ENCODE measurements at places on chromosomes 5 and 9.

DNA sequence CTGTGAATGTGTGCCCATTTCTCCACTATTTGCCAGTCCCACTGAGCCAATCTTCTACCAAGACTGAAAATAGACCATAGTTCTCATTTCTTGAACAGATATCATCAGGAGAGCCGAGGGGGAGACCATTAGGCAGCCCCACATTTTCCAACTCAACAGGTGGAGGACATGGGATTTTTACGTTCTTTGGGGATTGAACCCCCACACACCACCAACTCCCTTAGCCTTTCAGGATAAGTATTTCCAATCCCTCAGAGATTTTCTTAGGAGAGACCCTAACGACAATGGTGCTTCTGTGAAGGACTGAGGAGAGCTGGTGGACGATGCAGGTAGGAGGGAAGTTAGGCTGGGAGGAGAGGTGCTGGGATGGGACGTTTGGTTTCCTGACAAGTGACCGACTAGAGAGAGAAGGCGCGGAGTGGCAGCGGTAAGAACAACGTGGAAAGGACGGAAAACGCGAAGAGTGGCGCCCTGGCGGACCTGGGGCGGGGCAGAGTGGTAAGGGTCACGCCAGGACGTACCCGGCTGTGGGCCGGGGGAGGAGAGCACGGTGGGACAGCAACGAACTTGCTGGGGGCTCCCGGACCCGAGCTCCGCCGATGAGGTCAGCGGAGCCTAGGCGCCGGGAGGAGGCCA lies 681 bp upstream of the CHSY3 start:
- no peak for DNase-seq

- DNase-seq, result no peak
Measured at GRCh38 chr9:86944796-86945727, 2.2 kb downstream of the GAS1 start.

DNA sequence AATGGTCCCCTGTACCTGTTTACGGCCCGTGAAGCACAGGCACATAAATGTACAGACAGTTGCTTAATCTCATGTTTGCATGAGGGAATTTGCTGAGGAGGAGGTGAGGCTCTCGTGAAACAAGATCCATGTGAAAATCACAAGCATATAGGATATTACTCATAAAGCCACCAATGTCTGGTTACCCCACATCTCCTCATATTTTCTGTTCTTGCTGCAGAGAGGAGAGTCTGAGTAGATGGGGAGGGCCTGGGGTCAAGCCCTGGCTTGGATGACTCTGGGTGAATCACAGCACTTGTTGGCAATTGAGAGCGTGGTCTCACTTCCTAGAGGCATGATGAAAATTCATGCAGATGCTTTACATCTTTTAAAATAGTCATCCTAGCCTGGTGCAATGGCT lies 975 bp downstream of the AGXT2 start:
- DNase-seq, result peak; percentile 94

- DNase-seq, result no peak
Measured at GRCh38 chr5:159880676-159881075, 35.6 kb upstream of the ADRA1B start.

DNA sequence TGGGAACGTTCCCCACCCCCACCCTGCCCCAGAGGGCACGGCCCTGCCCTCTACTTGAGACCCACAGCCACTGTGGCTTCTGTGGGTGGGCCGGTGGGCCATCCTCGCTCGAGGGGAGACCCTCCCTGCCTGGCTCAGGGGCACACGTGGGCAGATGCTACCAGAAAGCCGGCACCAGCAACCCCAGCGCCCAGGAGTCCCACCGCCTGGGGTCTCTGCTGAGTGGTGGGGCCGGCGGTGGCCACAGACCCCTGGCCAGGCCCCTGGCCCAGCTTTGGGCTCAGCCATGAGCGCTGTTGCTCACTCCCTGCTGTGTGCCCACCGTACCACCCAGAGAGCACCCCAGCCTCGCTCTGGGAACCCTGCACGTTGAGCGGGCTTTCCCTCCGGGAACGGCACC lies 16.5 kb upstream of the NRARP start:
- DNase-seq, result no peak
